ENCODE measurements at places on chromosomes 4 and X. TPM values are rescaled to one million over a fixed set of nuclear protein-coding genes. Genes with fewer than 3 reads are reported as not detected.
A peak's percentile ranks its signal among the peaks of the same experiment; 100 is the strongest.

The EGFL6 gene
- 0.60 TPM for total RNA-seq

The DRP2 gene
- total RNA-seq: 1.9 TPM

The UGT2B11 gene
- total RNA-seq: not detected

The PLP1 gene
- total RNA-seq: 7.7 TPM

The VCX gene
- total RNA-seq: not detected

The SPATA18 gene
- 12.5 TPM for total RNA-seq

The FDCSP gene
- total RNA-seq: not detected

The HDAC6 gene
- total RNA-seq: 77.6 TPM

The CABS1 gene
- total RNA-seq: not detected

The BMPR1B gene
- 14.6 TPM for total RNA-seq

DNA sequence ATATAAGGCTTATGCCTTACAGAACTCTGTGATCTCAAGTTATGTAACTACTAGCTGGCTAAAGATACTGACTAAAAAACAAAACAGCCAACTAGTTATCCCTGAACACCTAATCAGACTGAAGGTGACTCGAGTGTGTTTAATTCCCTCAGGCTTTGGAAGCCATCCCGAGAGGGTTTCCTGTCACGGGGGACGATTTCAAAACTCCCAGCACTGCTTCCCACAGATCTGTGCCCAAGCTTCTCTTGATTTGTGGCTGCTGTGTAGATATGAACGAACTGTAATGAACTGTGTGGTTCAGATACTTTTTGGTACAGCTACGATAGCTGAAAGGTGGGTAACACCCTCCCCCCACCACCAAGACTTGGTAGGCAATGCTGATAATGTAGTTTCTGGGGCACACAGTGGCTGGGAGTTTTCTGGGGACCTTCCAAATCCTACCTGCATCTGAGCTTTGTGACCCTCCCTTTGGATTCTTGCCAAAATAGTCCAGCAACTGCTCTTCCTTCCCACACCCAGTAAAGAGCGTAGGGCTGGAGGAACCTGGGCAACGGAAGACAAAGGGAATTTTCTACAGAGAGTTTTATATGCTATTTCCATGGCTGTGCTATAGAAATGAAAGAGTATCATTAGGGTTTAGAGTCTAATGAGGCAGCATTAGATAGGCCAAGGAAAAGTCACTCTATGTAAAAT, 148.8 kb downstream of the MGST2 start:
- no peaks in the 10 kb centered on the region for H3K36me3 ChIP-seq
- peak overlapping the region; percentile 26 for H3K27ac ChIP-seq
- no peak overlapping the region for H3K4me3 ChIP-seq
- no peaks in the 10 kb centered on the region for H3K27me3 ChIP-seq

GRCh38 chr4:2076908-2077536, 17.9 kb downstream of the NAT8L start:
- no peak overlapping the region for H3K27ac ChIP-seq
- no peaks in the 10 kb centered on the region for H3K36me3 ChIP-seq
- no peaks in the 10 kb centered on the region for H3K27me3 ChIP-seq
- peak; percentile 44 for DNase-seq
- no peaks in the 10 kb centered on the region for H3K4me1 ChIP-seq
- H3K4me3 ChIP-seq: no peak overlapping the region

- H3K27ac ChIP-seq: no peak overlapping the region
- no peaks in the 10 kb centered on the region for H3K27me3 ChIP-seq
- no peaks in the 10 kb centered on the region for H3K36me3 ChIP-seq
- no peak for DNase-seq
- peaks cover 2% of the 10 kb centered on the region for H3K4me1 ChIP-seq
Observed at GRCh38 chrX:133909888-133910287, 75.5 kb downstream of the GPC3 start.

DNA sequence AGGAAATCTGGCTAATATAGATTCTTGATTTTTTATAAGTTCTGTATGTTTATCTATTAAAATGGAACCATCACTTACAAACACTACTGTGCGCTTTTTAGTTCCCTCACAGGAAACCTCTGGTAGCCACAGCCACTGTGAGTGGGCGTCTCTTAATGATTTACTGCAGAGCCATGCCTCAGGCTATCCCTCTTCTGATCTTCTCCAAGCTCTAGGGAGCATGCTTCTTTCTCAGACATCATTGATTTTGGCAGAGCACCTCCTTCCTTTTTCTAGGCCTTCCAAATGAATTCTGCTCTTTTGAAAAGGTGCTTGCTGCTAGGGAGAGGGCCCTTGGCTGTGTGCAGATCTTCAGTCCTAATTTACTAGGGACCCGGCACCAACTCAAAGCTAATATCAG, 61.1 kb upstream of the STS start:
- H3K27ac ChIP-seq: no peak overlapping the region
- no peak for DNase-seq
- no peaks in the 10 kb centered on the region for H3K27me3 ChIP-seq
- no peak overlapping the region for H3K4me3 ChIP-seq
- H3K36me3 ChIP-seq: no peaks in the 10 kb centered on the region

GRCh38 chrX:96006281-96006680, 678.4 kb upstream of the DIAPH2 start:
- H3K4me1 ChIP-seq: no peaks in the 10 kb centered on the region
- H3K27me3 ChIP-seq: no peaks in the 10 kb centered on the region
- H3K4me3 ChIP-seq: no peak overlapping the region
- no peaks in the 10 kb centered on the region for H3K36me3 ChIP-seq
- DNase-seq: no peak
- H3K27ac ChIP-seq: no peak overlapping the region

GRCh38 chrX:53233536-53233935, 8.5 kb upstream of the KDM5C start:
- no peaks in the 10 kb centered on the region for H3K36me3 ChIP-seq
- DNase-seq: no peak
- no peaks in the 10 kb centered on the region for H3K4me1 ChIP-seq

DNA sequence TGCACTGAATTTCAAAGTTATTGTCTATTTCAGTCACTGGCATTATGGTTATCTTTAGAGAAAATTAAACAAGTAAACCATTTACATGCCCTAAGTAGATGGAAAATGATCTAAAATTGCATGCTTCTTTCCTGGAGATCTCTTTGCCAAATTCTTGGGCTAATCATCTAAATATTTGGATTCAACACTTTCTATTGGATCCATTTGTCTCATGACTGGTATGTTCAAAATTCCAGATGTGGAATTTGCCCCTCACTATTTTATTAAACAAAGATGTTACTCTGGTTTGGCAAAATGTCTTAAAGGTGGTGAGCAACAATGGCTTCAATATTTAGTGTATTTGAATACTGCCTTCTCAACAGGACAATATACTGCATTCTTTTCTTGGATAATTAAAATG, 147.5 kb upstream of the CASK start:
- H3K4me1 ChIP-seq: no peaks in the 10 kb centered on the region
- no peaks in the 10 kb centered on the region for H3K36me3 ChIP-seq
- no peak for DNase-seq
- no peaks in the 10 kb centered on the region for H3K27me3 ChIP-seq

GRCh38 chr4:74625981-74626380, 168.3 kb downstream of the BTC start:
- no peaks in the 10 kb centered on the region for H3K36me3 ChIP-seq
- no peaks in the 10 kb centered on the region for H3K27me3 ChIP-seq
- no peak for DNase-seq
- H3K27ac ChIP-seq: no peak overlapping the region
- no peak overlapping the region for H3K4me3 ChIP-seq

- no peak overlapping the region for H3K4me3 ChIP-seq
- no peaks in the 10 kb centered on the region for H3K4me1 ChIP-seq
- H3K27ac ChIP-seq: no peak overlapping the region
- no peak for DNase-seq
- no peaks in the 10 kb centered on the region for H3K36me3 ChIP-seq
- H3K27me3 ChIP-seq: no peaks in the 10 kb centered on the region
Observed at GRCh38 chr4:7196288-7196651, 3.9 kb downstream of the SORCS2 start.

- H3K4me3 ChIP-seq: no peak overlapping the region
- no peaks in the 10 kb centered on the region for H3K27me3 ChIP-seq
- no peaks in the 10 kb centered on the region for H3K4me1 ChIP-seq
- H3K36me3 ChIP-seq: no peaks in the 10 kb centered on the region
- no peak for DNase-seq
Observed at GRCh38 chrX:155888139-155888538, 7.0 kb downstream of the VAMP7 start.

DNA sequence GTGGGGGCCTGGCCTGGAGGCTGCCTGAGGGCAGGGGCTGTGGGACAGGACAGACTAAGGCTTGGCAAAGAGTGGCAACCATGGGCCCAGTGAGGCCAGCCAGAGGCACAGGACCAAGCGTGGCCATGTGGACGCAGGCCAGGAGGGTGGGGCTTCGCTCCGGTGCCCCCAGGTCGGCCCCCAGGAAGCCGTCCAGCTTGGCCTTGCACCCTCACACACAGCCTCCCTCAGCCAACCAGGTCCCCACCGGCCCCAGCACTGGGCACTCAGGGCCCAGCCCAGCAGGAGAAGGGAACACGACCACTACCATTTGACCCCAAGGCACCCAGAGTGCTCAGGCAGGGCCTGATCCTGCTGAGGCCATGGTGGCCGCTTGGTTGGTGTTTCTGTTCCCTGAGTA, 57.2 kb downstream of the FAM53A start:
- DNase-seq: no peak
- H3K4me1 ChIP-seq: no peaks in the 10 kb centered on the region

GRCh38 chrX:16838202-16839066, 31.7 kb downstream of the RBBP7 start:
- no peaks in the 10 kb centered on the region for H3K4me1 ChIP-seq
- DNase-seq: no peak
- no peaks in the 10 kb centered on the region for H3K36me3 ChIP-seq
- H3K4me3 ChIP-seq: no peak overlapping the region

DNA sequence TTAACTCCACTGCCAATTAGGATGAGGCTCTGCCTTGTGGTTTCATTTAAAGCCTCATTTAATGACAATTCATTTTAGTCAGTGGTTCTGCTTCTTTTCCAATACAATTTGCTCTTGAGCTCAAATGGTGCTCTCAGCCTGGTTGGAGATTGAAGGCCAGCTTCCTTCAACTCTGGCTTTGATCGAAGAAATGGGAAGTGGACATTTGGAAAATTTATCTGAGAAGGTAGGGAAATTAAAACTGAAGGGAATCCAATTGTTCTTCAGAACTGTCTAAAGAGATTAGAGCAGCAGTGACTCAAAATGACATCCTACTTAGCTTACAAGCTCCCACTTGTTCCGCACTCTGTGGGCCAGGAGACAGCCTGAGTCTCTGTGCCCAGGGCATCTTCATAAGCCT, 206.8 kb downstream of the SMARCA1 start:
- no peak overlapping the region for H3K27ac ChIP-seq
- no peak for DNase-seq
- H3K27me3 ChIP-seq: no peaks in the 10 kb centered on the region
- H3K4me1 ChIP-seq: no peaks in the 10 kb centered on the region

- H3K27me3 ChIP-seq: no peaks in the 10 kb centered on the region
- no peak for DNase-seq
- no peak overlapping the region for H3K4me3 ChIP-seq
- peaks cover 2% of the 10 kb centered on the region for H3K4me1 ChIP-seq
- H3K36me3 ChIP-seq: no peaks in the 10 kb centered on the region
Observed at GRCh38 chrX:9562851-9563250, 98.0 kb downstream of the TBL1X start.

GRCh38 chr4:56976837-56977320, 527 bp downstream of the NOA1 start:
- peaks cover 1% of the 10 kb centered on the region for H3K4me1 ChIP-seq
- H3K4me3 ChIP-seq: peak overlapping the region; percentile 88
- H3K36me3 ChIP-seq: peaks cover 3% of the 10 kb centered on the region
- DNase-seq: peak; percentile 63

DNA sequence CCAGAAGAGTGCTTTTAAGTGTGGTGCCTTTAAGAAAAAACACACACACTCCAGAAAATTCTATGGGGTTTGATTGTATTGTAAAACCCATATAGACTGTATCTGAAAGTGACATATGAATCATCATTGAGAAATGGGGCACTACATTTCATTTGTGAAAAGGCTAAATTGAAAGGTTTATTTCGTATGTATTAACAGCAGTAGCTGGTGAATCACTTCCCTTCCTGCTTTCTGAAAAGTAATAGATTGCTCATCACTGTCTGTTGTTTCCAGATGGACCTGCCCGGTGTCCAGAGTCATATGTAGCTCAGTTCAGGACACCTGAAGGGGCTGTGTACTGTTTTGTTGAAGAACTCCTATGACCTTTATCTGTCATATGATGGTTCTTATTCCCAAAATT, 28.1 kb upstream of the HPRT1 start:
- no peaks in the 10 kb centered on the region for H3K4me1 ChIP-seq
- DNase-seq: no peak
- H3K27ac ChIP-seq: no peak overlapping the region
- no peaks in the 10 kb centered on the region for H3K36me3 ChIP-seq
- no peaks in the 10 kb centered on the region for H3K27me3 ChIP-seq
- no peak overlapping the region for H3K4me3 ChIP-seq

- no peaks in the 10 kb centered on the region for H3K36me3 ChIP-seq
- no peak overlapping the region for H3K4me3 ChIP-seq
- DNase-seq: no peak
Observed at GRCh38 chr4:88144048-88144447, 14.4 kb downstream of the ABCG2 start.

DNA sequence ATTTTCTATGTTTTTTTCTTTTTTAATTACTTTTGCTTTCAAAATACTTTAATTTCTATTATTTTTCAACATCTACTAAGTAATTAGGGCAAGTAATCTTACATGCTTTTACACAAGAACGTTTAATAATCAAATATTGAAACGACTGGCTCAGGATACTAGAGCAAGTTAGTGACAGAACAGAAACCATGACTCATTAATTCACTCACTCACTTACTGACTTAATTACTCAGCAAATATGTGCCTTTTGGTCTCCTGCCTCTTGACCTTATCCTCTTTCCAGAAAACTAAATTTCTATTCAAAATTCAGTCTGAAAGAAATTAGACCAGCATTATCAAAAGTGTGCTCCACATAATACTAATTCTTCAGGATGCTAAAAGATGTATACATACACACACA, 314.9 kb upstream of the TEX13C start:
- H3K27ac ChIP-seq: no peak overlapping the region
- no peaks in the 10 kb centered on the region for H3K4me1 ChIP-seq
- H3K4me3 ChIP-seq: no peak overlapping the region
- H3K36me3 ChIP-seq: no peaks in the 10 kb centered on the region
- no peaks in the 10 kb centered on the region for H3K27me3 ChIP-seq

DNA sequence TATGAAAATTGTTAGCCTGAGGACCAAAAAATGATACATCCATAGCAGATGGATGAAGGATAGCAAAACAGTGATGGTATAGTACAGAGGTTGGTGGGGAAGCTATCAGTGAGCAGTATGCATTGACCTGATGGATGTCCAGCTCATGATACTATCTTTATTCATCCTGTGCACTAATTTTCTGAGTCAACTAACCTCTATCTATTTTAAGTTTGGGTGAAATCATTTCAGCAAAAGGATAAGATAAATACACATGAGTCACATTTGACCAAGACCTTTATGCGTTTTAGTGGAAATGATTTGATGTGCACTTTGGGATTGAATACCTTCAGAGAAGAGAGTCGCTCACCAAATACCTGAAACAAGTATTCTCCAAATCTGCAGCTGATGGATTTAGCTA, 351.0 kb upstream of the NR3C2 start:
- no peaks in the 10 kb centered on the region for H3K36me3 ChIP-seq
- no peaks in the 10 kb centered on the region for H3K27me3 ChIP-seq
- H3K27ac ChIP-seq: no peak overlapping the region
- H3K4me1 ChIP-seq: no peaks in the 10 kb centered on the region
- no peak overlapping the region for H3K4me3 ChIP-seq

GRCh38 chrX:68915778-68916177, 87.0 kb downstream of the EFNB1 start:
- no peak overlapping the region for H3K27ac ChIP-seq
- H3K4me1 ChIP-seq: no peaks in the 10 kb centered on the region
- no peaks in the 10 kb centered on the region for H3K27me3 ChIP-seq

GRCh38 chrX:68440940-68441339, 7.6 kb upstream of the OPHN1 start:
- peak; percentile 77 for DNase-seq
- no peaks in the 10 kb centered on the region for H3K27me3 ChIP-seq
- H3K27ac ChIP-seq: no peak overlapping the region
- H3K4me3 ChIP-seq: no peak overlapping the region
- H3K36me3 ChIP-seq: no peaks in the 10 kb centered on the region
- no peaks in the 10 kb centered on the region for H3K4me1 ChIP-seq
